ENCODE measurements at places on chromosomes 7 and 10.

DNA sequence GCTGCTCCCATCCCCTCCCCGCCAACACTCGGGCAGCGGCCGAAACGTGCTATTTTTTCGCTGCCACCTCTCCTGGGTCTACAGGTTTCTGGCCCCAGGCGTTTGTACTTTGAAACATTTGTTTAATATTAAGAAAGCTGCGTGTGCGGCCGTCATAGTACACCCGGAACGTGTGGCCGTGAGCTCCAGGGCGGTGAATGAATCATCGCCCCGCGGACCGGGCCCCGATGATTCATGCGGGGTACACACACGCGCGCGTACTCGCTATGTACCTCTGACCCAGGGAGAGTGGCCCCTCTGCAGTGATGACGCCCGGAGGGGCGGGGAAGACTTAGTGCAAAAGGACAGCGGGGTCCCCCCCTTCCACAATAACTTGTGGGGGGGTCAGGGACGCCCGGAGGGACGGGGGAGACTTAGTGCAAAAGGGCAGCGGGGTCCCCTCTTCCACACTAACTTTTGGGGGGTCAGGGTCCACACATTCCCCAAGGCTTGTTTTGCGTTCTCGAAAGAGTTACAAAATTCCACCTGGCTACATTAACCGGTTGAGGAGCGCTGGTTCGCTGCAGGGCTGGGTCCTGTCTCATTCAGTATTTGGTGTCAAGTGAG is 56.5 kb upstream of the PCGF5 start:
- peak; percentile 94 for DNase-seq

- no peak for DNase-seq
Observed at GRCh38 chr10:95500649-95501048, 60.5 kb downstream of the SORBS1 start.

GRCh38 chr7:91603707-91604106 is 276.8 kb downstream of the MTERF1 start:
- DNase-seq = no peak

GRCh38 chr10:48449501-48450232 is 143.2 kb downstream of the MAPK8 start:
- no peak for DNase-seq

- DNase-seq = no peak
Observed at GRCh38 chr10:119478811-119479341, 63.6 kb downstream of the RGS10 start.

GRCh38 chr10:24935504-24936292 is 16.7 kb downstream of the PRTFDC1 start:
- no peak for DNase-seq

DNA sequence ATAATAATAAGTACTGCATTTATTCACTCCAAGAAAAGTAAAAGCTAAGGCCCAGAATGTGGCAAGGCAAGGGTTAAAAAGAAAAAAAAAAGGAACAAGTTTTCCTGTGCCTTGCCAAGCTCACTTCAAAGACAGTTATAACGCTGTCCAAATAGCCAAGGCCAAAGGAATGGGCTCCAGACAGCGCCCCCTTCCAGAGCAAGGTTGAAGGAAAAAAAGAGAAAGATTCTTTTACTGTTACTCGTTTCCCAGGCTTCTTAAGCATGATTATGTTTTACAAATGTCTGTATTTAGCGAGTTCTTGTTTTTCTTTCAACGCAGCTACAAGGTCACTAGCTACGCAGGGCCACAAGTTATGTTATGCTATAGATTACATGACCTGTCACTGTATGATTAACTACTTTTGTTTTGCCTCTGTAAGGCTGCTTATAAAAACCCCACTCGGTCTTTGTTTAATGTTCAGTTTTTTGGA is 9.1 kb upstream of the EIF4H start:
- DNase-seq = peak; percentile 39

DNA sequence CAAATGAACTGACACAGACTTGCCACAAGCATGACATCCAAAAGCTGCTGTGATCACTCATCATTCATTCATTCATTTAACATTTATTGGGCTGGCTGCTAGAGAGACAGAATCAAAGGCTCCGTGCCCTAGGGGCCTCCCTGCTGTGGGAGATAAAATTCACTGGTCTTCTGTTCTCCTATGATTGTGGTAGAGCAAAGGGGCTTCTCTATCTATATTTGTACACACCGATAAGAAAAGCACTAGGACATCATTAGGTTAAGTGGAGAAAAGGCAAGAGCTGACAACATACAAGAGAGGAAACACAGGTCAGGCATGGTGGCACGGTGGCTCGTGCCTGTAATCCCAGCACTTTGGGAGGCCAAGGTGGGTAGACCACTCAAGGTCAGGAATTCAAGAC is 847.0 kb downstream of the TYW1 start:
- no peak for DNase-seq

DNA sequence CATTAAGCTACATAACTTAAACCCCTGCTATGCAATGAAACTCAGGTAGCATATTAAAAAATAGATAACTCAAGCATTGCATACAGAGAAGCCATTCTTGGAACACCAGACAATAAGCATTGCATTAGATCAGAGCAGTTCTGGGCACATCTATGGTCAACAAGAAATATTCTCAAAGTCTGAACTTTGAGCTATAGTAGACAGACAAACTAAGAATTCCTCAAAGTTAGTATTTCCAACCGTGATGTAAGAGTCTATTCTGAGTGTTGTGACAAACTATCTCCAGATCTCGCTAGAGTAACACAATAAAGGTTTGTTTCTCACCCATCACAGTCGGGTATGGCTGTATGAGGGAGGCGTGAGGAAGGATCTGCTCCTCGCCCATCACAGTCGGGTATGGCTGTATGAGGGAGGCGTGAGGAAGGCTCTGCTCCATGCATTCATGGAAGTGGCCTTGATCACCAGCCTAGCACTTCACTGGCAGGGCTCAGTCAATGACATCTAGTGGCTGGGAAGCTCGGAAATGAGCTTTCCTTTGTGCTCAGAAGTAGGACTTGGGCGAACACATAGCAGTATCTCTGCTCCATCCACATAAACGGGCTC is 61.6 kb upstream of the ANKRD1 start:
- no peak for DNase-seq

- DNase-seq = no peak
Observed at GRCh38 chr10:16942381-16943078, 125.3 kb upstream of the RSU1 start.

DNA sequence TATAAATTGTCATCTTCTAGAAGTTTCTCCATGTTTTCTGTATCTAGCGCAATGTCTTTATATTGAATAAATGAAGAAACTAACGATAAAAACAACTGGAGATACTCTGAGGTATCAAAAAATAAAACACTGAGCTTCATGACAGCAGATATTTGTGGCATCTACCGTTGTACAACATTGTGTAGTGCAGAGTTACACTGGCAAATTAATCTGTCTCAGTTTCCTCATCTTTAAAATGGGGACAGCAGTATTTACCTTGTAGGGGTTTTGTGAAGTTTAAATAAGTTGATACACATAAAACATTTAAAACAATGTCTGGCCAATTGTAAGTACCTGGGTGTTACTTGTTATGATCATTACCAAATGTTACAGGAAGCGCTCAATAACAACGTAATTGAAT is 10.4 kb downstream of the ITGB1 start:
- DNase-seq = no peak

GRCh38 chr7:159104188-159104920 is 40.3 kb downstream of the VIPR2 start:
- no peak for DNase-seq

DNA sequence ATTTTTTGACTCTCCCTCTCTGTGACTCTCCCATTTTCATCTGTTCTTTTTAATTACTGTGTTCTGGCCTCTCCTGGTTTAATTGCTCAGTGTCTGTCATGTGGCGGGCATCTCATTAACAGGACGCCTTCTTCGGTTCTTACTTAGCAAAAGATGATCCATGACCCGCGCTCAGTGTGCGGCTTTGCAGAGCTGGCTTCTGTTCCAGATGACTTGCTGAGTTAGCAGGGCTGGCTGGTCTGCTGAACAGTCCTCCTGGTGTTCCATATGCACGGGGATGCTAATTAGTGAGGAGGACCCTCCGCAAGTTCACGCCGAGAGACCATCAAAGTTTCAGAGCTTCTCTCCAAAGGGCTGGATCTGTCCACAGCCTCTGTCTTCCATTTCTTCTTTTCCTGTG is 258.6 kb upstream of the MKI67 start:
- DNase-seq = no peak

GRCh38 chr7:151755131-151755801 is 121.6 kb downstream of the PRKAG2 start:
- no peak for DNase-seq

DNA sequence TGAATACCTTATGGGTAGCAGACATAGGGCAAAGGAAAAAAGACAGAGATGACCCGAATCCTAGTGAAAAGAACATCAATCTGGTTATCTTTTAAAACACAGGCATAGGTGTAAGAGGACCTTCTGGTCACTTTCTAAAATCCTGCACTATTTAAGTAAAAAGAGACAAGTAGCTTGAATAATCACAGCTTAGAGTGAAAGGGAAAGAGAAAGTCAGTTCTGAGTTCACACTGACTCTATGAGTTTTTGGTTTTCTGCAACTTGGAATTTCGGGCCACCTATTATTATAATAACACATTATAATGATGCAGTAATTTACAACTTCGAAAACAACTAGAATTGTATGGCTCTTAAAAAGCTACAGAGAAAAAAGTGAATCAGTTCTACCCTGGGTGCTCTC is 247.8 kb downstream of the DOCK4 start:
- DNase-seq = no peak

- DNase-seq = no peak
Observed at GRCh38 chr10:93656155-93656554, 43.8 kb downstream of the PDE6C start.

- DNase-seq = no peak
Observed at GRCh38 chr7:43141091-43141490, 28.6 kb downstream of the HECW1 start.

- no peak for DNase-seq
Observed at GRCh38 chr7:141053626-141054025, 20.2 kb upstream of the TMEM178B start.

- DNase-seq = no peak
Observed at GRCh38 chr10:117259279-117259678, 18.4 kb downstream of the SLC18A2 start.

- DNase-seq = no peak
Observed at GRCh38 chr10:93079663-93080349, 6.1 kb downstream of the CYP26A1 start.

DNA sequence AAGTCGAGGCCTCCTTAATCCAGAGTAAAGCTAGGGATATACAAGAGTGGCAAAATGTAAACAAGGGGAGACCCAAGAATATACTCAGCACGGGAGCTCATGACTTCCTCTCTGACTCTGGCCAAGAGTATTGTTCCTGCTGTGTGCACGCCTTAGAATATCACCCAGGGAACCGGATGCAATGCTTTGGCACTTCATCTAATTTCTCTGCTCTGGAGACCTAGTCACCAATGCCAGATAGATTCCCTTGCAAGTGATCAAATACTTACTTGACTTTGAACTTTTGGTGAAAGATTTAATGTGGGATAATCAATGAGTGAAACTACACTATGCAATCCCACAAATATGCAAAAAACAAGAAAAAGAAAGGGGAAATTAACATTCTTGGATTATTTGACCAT is 695.5 kb downstream of the INHBA start:
- no peak for DNase-seq

DNA sequence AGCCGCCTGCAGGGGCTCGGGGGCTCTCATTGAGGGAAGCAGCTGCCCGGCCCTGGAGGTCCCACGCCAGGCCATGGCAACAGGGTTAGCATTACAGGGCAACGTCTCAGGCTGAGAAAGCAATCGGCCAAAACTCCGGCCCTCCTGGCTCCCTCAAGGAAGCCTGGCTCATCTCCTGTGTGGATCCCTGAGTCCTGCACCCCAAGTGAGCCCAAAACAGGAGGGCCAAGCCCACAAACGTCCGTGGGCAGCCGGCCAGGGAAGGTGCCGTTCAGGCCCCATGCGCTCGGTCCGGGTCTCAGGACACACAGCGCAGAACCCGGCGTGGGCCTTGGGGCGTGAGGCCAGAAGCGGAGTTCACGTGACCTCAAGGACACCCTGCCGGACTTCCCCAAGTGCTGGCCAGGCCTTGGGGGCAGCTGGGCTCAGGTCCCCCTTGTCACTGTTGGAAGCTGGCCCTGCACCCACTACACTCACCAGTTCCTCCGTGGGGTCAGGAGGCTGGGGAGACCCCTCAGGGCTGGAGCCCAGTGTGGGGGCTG is 8.0 kb upstream of the PWWP2B start:
- DNase-seq = no peak

DNA sequence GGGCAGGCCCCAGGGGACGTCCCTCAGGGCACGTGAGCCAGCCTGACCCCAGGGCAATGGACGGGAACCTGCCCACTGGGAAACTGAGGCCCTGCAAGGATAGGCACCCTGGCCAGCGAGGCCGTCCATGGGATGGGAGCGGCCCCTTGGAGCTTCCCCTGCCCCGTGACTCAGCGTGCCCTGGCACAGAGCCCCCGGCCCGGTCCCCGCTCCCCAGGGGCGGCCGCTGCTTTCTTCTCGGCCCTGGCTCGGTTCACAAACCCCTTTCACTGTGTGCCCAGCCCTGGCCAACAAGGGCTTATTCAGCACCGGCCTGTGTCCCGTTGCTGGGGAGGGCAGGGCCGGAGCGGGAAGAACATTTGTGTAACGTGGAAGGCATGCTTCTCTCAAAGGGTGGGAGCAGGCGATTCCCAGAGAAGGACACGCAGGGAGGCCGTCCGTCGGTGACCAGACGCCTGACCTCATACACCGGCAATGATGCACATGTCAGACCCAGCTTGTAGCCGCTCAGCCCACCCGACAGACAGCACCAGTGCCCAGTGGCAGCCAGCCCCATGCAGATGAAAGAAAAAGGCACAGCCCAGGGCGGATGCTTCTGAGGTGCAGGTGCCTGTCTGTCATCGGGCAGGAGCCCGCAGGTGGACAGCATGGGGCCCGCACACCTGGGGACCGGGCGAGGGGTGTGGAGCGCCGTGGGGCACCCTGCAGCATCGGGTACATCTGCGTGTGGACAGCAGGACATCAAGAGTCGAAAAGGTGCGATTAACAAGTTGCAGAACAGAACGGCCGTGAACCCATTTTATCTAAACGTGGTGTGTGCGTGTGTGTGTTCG is 94.5 kb downstream of the PDGFA start:
- no peak for DNase-seq
